CD4-positive, alpha-beta T cell treated with Interleukin-12 subunit alpha and Interleukin-12 subunit beta, for 1 hour (primary cell): ENCODE measurements at places on chromosomes 5 and 9.
A peak's percentile ranks its signal among the peaks of the same experiment; 100 is the strongest.

GRCh38 chr5:81246697-81247096 lies 13.6 kb downstream of the CKMT2 start:
- DNase-seq = no peak

- no peak for DNase-seq
These were observed 149.9 kb upstream of the ANKH start for GRCh38 chr5:15021266-15022046.

- DNase-seq = no peak
These were observed 439.9 kb upstream of the CHD1 start for GRCh38 chr5:99368726-99369125.

GRCh38 chr9:134957165-134957944 lies 39.6 kb upstream of the FCN1 start:
- no peak for DNase-seq

DNA sequence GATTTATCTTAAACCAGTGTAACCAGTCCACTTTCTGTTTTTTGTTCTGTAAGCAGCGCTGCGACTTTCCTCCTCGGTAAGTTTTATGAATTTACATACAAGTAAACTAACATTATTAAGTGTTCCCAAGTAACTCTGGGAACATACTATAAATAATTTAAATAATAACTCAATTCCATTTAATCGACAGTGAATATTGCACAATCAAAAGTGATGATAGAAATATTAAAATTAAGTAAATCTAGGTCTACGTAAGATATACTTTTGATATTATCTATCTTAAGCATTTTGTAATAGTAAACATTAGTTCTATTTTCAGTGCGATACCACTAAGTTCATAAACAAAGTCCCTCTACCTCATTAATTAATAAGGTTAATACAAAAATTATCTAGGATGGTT lies 7.8 kb downstream of the NFIB start:
- DNase-seq = no peak

DNA sequence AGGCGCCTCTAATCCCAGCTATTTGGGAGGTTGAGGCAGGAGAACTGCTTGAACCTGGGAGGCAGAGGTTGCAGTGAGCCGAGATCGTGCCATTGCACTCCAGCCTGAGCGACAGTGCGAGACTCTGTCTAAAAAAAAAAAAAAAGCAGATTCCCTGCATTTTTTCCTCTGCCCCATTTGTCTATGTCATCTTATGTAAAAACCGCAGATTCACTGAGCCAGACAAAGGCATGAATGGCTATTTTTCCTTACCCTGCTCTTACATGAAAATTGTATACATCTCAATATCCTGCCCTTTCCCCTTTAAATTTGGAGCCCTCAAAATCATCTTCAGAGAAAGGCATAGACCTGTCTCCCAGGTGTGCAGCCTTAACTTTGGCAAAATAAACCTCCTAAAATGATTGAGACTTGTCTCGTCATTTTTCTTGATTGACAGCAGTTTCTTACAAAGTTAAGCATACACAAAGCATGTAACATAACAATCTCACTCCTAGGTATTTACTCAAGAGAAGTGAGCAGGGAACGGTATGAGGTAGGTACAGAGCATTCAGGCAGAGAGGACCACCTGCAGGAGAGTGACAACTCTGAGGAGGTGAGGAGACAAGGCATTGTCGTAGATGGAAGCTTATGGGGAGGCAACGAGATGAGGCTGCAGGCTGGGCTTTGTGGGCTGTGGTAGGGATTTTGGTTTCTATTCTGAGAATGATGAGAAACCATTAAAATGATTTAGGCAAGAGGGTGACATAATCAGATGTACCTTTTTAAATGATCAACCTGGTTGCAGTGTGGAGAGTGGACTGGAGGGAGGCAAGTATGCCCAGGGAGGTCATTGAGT lies 65.7 kb upstream of the IL6ST start:
- DNase-seq = peak; percentile 20

DNA sequence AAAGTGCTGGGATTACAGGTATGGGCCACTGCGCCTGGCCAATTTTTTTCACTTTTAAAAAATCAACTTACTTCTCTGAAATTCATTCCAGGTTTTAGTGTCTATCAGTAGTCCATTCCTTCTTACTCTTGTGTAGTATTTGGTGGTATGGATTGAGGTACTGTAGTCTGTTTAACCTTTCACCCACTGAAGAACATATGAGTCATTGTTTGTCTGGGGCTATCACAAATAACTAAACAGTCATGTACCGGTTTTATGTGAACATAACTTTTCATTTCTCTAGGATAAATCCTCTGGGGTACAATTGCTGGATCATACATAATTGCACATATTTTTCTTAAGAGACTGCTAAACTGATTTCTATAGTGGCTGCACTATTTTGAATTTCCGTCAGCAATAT lies 1188.0 kb upstream of the CDH9 start:
- DNase-seq = no peak

DNA sequence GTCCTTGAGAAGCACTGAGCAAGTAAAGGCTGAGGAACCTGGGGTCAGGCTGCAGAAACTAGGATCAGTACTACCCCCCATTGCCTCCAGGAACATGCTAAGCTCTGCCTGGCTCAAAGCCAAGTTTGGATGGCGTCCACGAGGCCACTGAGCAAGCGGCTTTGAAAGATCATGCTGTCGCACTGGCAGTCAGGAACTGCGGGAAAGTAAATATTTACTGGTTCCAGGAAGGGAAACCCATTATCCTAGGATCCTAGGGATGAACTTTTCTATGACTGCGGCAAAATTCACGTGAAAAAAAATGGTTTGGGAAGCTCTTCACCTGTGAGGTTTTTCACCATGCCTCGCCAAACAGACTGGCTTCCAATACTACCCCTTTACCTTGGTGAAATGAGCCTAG lies 75.3 kb upstream of the PJA2 start:
- no peak for DNase-seq
